ENCODE measurements at places on chromosomes 11 and 22.

- DNase-seq = no peak
These were observed 1068.8 kb downstream of the DLG2 start for GRCh38 chr11:84558085-84558905.

DNA sequence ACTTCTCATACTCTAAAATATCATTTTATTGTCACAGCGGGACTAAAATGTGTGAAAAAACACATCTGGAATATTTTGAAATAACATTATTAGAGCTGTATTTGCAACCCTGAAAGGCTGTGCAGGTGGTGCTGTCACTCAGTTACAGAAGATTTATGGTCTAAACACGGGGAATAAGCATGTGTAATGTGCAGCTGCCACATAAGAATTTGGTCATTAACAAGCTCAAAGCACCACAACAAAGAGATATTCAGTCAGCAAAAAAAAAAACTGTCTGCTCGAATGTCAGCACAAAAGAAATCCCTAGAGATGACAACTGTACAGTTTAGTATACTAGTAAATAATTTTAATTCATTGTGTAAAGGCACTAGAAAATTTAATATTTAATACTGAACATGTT is 31.3 kb downstream of the TMEM123 start:
- DNase-seq = no peak

DNA sequence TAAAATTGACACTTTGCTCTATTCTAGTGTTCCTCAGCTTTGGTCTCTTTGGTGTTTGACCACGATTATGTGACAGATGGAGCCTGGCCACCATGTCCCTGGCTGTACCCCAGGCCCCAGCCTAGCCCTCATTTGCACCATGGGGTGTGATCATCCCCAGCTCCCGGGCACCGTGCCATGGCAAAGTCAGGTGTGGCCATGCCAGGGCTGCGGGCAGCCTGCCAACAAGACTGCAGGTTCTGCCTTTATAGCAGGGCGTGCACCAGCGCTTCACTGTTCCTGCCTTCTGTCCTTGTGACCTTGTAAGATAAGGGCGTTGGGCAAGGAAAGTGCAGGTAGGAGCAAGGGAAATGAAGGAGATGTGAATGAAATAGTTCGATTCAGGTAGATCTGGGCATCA is 22.4 kb upstream of the APOBEC3A start:
- DNase-seq = no peak

- no peak for DNase-seq
These were observed 47.0 kb upstream of the AMPD3 start for GRCh38 chr11:10407749-10408685.

DNA sequence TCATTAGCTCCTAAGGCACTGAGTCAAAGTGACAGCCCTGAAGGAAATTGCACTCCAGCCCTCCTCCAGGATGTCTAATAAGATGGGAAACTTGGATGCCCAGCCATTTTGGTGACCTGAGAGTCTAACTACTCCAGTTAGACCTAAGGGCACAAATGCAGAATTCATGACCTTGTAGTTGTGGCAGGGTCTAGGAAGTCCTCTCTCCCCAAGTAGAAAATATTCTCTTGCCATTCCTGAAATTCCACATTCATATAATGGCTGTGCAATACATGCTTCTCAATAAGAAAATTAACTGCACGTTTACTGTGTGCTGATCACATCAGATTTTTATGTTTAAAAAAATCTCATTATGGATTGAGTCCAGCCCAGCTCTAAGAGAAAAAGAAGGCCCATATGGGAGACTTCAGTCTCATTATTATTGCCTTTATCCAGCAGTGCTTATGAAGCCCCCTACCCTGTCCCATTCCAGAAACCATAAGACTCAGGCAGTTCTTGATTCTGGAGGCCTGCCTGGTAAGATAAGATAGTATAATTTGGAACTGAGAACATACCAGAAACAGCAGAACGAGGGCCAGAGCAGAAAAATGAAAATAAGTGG is 133.7 kb upstream of the LDLRAD3 start:
- DNase-seq = no peak

DNA sequence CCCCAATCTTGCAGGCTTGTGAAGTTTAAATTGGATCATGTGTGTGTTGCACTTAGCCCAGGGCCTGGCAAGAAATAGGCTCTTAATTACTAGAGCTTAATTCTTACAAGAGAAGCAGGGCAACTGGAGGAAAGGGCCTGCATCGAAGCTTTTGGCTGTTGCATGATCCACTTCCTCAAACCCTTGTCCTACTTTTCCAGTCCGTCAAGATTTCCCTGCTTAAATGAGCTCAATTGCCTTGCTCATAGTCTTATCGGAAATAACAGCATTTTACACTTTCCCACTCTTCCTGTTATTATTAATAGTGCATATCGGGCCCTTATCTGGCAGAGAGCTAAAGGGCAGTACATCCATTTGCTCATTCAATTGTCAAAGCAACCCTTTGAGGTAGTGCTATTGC is 18.1 kb downstream of the DTX4 start:
- no peak for DNase-seq

GRCh38 chr11:96173906-96174305 is 169.1 kb downstream of the MAML2 start:
- DNase-seq = no peak

DNA sequence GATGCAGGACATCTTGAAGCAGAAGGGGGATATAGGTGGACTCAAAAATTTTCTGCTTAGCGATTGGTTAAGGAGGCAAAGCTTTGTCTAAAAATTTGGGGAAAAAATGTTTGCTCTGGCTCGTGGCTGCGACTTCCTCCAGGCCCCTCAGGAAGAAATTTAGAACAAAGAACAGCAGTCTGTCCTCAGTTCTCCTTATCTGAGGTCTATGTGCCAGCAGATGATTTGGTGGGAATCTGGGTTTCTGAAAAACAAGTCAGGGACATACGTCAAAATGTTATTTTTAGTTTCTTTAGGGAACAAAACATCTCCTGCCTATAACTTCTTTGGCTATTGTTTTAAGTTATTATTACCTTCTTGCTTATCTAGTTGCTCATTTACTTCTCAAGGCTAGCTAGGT is 8.1 kb downstream of the OR6M1 start:
- no peak for DNase-seq

- no peak for DNase-seq
These were observed 14.1 kb downstream of the BIRC3 start for GRCh38 chr11:102331341-102331740.

DNA sequence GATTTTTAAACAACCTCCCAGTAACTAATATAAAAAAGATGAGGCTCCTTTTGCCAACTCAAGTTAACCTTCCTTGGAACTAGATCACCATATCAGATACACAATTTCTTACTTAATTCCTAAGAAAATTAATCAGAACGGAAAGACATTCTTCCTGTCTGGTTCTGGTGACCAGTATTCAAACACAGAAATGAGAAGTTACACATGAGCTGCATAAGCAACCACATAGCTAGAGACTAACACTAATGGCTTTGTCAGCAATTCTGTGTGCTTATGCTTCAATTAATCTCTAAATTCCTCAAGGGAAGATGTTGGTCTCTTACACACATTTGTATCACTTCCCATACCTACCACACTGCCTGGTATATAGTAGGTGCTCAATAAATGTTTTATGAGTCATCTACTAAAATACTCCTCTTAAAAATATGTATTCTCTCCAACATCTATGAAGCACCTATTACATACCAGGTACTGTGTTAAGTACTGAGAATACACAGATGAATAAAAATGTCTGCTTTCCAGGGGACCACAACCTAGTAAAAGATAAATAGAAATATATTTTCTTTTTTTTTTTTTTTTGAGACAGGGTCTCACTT is 54.5 kb downstream of the GAB2 start:
- DNase-seq = no peak

DNA sequence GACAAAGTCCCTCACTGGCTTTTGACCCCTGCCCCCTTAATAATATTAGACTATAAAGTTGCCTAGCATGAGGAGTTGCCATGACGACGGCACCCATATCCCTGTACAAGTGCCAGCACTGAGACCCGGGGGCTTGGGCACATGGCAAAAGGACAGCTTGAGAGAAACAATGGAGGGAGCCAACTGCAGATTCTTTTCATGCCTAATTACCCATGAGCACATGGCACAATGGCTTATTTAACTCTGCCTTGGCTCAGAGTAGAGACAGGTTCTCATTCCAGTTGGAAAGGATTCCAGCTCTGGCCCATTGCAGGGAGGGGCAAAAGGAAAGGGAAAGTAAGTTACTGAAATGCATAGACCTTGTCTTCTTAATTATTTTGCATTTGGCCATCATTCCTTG is 261.2 kb upstream of the UBASH3B start:
- no peak for DNase-seq

DNA sequence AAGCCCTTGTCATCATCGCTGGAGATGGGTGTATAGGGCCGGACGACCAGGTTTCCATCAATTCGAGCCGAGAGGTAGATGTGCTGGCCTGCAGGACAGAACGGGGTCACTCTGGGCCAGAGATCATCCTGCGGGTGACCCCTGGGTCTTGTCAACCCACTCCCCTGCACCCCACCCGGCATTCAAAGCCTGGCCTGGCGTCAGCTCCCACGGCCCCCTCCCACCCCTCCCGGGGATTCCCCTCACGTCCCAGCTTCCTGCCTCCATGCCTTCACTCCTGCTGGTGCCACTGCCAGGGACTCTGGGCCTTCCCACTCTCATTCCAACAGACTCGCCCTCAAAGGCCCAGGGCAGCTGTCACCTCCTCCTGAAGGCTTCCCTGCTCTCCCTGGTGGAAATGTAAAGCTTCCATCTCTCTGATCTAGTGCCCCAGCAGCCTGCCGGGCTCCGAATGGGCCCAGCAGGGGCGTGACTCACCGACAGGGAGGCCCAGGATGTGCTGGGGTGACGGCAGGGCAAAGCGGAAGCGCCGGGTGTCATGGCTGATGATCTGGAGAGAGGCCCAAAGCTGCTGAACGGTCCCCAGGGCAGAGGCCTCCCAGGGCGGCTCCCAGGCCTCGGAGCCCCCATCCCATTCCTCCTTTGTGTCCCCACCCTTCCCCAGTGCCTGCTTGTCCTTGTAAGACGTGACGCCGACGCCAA is 9.3 kb downstream of the ATP5MGL start:
- no peak for DNase-seq

- DNase-seq = no peak
These were observed 60.8 kb upstream of the SC5D start for GRCh38 chr11:121231576-121232278.

DNA sequence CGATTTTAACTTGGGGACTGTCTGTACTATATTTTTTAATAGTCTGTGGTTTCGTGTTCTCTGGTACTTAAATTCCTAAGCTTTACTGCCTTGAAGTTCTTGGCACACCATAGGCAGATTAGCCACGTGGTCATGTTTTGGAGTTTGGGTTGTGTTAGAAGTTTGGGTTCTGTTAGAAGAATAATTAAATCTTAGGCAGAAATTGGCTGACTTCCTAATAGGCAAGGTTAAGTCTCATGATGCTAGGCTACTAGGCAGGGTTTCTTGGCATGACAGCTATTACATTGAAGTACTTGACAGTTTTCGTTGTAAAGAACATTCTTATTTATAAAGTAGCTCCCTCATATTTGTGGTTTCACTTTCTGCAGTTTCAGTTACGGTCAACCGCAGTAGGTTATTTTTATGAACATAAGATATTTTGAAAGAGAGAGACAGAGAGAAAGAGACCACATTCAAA is 30.0 kb upstream of the MMP7 start:
- DNase-seq = no peak

DNA sequence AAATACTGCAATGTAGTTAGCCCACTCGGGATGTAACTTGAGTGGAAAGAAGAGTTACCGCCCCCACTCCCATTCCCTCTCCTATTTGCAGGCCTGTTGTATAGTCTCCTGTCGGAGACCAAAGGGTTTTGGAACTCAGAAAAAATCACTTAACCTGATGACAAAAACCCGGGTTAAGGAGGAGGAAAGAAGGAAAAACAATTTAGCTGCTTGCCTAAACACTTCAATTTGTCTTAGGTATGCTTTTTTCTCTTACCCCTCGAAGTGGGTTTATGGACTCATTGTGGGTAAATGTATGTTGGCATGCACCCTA is 2.2 kb downstream of the YAP1 start:
- DNase-seq = no peak

GRCh38 chr11:62889484-62890437 is 9.1 kb downstream of the SLC3A2 start:
- no peak for DNase-seq

DNA sequence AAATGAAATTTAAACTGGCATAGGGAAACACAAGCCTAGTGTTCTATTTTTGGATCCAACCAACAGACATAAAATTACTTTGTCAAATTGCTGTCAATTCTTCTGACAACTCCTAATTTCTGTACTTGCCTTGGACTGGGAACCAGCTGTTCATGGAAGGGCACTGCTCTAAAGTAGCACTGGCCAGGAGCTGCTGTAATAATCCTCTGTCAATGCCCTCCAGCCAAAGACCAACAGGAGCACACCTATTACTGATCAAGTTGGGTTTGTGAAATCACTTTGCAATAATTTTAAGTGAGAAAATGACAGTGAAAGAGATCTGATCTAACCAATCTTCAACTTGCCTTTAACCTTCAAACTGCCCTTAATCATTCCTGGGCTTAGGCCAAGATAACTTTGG is 18.9 kb upstream of the TMEM123 start:
- no peak for DNase-seq

Data from stimulated activated CD8-positive, alpha-beta memory T cell treated with anti-CD3 and anti-CD28 coated beads, Interleukin-7, amount 100 ng/mL, for 24 hours (primary cell).